ENCODE measurements at places on chromosomes 12 and 14.
A peak's percentile ranks its signal among the peaks of the same experiment; 100 is the strongest.

DNA sequence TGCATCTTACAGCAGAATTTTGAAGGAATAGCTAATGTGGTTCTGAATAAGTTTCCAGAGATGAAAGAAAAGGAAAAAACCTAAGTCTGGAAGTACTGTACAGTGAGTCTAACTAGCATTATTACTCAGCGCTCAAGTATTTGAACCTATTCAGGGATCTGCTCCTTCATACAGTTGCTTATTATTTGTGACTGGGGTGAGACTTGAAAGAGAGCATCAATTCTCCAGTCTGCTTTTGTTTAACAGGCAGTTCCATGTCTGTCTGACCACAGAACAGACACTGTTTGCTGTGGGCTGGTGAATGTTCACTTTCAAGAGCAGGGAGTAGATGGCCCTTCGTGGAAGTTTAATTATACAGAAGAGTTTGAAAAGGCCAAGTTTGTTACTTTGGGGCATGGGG lies 9.3 kb downstream of the ETV6 start:
- no peak for DNase-seq

DNA sequence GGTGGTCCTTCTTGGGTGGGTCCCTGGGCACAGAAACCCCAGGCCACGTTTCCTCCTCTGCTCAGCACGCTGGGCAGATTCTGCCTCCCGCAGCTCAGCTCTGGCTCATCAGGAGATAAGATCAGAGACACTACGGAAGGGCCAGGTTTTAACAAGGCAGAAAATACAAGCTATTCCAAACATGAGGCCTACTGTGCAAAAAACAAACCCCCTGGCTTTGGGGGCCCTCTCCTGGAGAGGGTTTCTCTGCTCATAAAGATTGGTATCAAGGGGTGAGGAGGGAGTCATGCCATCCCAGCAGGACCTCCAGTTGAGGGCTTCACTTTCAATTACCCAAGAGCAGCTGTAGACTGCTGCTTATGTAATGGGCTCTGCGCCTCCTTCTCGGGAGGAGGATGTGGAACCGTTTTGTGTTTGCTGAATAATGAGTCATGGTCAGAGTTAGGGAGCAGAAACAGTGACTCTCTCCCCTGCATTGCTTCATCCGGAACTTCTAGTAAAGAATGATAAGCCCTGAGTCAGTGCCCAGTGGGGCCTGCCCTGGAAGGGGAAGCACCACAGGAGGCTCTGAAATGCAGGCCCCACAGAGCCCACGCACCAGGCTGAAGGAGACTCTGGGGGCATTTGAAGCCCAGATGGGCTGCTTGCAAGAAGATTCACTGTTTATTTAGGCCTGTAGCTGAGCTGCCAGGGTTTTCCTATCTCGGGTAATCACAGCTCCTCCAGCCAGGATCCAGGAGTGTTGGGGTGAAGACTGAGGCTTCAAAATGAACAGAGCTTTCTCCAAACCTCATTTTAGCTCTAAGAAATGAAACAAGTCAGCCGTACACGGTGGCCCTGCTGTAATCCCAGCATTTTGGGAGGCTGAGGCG lies 79.3 kb downstream of the SSPN start:
- peak; percentile 16 for DNase-seq

GRCh38 chr14:101849640-101850039 lies 88.1 kb downstream of the PPP2R5C start:
- DNase-seq: no peak

GRCh38 chr14:76152333-76152681 lies 585 bp downstream of the GPATCH2L start:
- DNase-seq: peak; percentile 71

DNA sequence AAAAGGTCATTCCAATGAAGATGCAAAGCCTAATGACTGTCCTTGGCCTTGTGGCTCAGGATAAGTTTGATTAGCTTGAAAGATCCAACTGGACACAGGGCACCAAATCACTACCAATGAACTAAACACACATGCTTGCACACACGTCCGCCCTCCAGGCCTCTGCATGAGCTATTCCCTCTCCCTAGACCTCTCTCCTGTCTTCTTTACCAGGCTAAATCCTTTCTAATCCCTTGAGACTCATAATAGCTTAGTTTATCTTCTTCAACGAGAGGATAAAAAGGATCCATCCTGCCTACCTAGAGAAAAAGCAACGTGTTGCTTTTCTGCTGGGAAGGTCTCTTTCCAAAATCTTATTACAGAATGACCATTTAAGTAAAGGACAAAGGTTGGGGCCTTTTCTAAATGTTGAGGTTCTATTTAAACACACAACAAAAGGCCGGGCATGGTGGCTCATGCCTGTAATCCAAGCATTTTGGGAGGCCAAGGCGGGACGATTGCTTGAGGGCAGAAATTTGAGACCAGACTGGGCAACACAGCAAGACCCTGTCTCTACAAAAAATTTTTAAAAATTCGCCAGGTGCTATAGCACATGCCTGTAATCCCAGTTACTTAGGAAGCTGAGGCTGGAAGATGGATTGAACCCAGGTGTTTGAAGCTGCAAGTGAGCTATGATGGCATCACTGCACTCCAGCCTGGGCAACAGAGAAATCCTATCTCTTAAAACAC lies 22.4 kb downstream of the PXN start:
- DNase-seq: no peak

GRCh38 chr14:74578479-74578878 lies 33.6 kb downstream of the LTBP2 start:
- no peak for DNase-seq

GRCh38 chr12:116880817-116881324 lies 370 bp downstream of the HRK start:
- peak; percentile 94 for DNase-seq

- no peak for DNase-seq
These were observed 50.4 kb downstream of the ITPK1 start for GRCh38 chr14:93065272-93065730.

- DNase-seq: no peak
These were observed 5.1 kb downstream of the HCAR1 start for GRCh38 chr12:122725452-122726079.

DNA sequence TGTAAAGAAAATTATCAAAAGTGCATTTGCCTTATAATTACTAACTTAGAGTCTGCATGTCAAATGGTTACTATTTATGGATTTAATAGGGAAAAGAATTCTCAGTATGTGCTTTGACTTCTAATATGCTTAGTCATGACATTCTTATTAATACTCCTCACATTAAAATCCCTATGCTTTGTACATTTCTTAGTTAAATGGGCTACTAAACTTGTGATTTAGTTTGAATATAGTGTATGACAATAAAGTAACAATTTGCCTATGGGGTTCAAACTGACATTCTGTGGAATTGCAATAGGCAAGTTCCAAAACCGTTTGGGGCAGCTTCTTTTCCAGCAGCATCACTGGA lies 361.9 kb upstream of the TMTC1 start:
- DNase-seq: no peak

DNA sequence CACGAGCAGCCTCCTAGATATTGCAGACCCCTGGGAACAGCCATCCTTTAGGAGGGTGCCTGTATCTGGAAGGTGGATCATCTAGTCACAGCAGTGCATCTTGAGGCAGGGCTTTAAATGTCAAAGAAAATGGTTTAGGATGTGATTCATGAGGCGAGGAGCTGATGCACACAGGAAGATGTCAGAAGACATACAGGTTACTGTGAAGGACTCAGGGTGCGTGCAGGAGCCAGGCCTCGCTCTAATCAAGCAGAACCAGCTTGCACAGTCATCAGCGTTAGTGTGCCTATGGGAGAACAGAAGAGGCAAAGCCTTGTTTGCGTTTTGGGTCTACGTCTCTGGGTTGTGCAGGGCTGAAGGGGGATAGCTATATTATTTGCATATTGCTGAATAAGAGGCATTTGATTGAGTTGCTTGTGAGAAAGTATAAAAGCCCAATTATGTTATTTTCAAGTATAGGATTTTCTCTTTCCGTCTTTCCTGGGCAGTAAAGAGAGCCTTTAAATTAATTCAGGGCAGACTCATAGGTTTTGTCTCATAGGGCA lies 77.3 kb upstream of the RPH3A start:
- no peak for DNase-seq

GRCh38 chr14:77859934-77860570 lies 60.1 kb downstream of the ADCK1 start:
- DNase-seq: no peak

GRCh38 chr12:117098361-117099217 lies 627 bp downstream of the TESC start:
- no peak for DNase-seq

DNA sequence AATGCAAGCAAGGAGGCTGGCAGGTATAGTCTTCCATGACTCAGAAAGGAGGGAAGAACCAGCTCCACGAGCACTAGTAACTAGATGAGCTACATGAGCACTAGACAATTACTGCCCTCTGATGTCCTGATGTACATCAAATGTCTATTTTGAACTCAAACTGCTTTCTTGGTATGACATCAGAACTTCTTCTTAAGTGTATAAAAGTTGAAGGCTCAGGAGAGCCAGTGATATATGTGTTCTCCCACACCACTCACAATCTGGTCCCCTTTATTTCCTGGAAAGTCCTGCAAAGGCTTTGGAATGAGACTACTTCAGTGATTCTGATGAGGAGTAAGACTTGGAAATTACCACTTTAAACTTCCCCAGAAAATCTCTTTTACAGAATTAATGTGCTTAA lies 18.5 kb upstream of the DHRS7 start:
- no peak for DNase-seq

DNA sequence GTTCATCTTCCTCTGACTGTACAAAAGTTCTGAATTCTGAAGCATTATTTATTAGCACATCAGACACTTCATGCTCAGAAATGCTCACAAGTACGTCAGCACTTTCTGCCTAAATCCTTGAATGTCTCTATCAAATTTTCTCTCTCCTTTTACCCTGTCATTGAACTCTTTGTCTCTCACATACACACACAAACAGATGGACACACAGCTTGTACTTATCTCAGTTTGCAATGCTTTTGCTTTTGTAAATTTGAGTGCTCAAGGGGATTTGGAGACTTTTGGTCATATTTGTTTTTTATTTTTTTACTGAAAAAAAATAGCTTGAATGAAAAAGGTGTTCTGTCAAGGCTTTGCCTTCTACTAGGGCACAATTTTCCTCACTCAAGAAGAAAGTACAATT lies 64.2 kb upstream of the PDZRN4 start:
- DNase-seq: no peak

- DNase-seq: no peak
These were observed 175.3 kb downstream of the PHLDA1 start for GRCh38 chr12:75856235-75856634.

DNA sequence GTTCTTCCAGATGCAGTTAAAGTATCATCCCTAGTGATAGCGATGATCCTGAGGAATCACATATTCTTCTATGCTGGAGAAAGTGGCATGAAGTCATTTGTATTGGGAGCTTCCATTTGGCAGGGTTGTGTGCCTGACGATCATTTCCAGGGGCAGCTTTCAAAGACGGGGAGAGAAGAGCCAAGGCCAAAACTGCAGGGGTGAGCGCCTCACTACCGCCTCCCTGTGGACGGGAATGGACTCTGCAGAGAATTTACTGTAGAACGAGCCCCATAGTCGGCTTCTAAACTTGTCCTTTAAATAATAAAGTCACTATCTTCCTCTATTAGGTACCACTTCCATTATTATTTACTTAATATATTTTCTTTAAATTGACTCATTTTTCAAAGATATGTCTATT lies 555.9 kb upstream of the TMEM132C start:
- DNase-seq: no peak

DNA sequence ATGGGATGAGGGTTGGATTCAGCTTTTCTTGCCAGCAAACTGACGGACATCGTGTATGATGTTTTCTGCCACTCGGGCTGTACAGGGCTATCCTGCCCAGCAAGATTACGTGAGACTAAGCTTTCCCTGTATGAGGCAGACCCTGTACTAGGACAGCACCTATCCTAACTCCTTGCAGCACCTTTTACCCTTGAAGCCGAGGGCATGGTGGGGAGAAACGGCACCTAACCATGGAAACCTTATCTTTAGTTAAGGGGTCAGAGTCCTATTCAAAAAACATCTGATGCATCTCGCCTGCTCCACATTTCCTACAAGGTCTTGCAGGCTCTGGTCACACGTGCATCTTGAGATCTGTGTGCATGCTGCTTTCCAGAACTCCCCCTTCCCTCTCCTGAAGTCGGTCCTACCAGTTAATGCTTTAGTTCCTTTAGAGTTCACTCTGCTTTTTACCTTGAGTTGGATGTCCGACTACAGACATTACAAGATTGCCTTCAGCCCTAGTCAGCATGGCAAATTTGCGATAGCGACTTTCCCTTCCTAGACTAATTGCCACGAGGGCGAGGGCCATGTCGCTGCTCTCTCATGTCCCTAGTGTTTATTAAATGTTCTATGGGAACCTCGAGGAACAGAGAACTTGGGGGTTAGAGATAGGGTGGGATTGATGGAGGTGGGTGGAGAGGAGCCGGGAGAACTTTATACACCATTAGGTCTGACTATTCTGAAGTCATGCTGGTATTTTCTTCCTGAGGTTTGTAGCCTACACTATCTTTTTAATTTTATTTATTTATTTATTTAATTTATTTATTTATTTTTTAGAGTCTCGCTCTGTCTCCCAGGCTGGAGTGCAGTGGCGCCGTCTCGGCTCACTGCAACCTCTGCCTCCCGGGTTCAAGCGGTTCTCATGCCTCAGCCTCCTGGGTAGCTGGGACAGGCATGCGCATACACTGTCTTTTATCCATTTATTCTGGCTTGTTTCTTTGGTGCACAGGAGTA lies 6.6 kb downstream of the RAN start:
- DNase-seq: no peak

DNA sequence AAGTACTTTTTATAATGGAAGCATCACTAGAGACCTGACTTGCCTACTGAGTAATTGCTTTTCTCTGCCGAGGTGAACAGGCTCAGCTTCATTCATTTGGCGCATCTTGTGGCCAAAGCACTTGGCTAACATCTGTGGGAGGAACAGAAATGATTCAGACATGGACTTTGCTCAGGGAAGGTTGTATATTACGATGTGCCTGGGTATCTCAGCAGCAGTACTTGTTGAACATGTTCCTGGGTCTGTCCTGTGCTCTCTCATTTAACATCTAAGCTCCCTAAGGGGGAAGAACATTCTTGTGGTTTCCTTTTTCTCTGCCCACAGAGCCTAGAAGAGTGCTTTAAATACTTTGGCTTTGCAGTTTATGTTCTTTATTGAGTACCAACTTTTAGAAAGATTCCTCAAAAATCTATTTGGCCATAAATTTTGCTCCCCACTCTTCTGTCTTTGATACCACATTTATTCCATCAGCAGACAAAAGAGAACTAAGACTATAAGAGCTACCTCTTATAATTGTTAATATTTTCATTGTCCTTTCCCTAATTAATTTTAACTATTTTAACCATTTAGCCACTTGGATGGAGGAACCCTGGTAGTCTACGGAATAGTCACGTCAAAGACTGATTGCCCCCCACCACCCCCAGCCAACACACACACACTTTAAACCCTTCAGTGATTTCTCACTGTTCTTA lies 101.2 kb upstream of the EGLN3 start:
- DNase-seq: peak; percentile 75

DNA sequence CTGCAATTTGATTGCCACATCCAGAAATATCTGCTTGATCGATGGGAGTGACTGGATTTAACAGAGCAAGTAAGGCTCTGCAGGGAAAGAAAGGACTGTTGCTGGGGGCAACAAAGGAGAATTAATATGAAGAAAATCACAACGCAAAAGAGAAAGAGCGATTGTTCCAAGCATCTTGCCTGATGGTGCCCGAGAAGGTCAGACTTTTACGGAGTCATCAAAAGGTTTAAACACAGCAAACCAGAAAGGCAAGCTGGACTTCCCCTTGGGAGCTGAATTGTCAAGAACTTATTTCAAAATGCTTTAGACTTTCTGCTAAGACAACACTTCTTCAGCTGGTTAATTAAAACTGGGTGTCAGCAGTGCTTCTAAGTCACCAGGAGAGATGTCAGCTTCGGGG lies 791.5 kb downstream of the MED13L start:
- DNase-seq: no peak

- no peak for DNase-seq
These were observed 34.0 kb downstream of the SLC4A8 start for GRCh38 chr12:51458635-51459034.
